ENCODE measurements at places on chromosomes 2 and 18. TPM values are rescaled to one million over a fixed set of nuclear protein-coding genes. Genes with fewer than 3 reads are reported as not detected.

Gene SERPINB11
- total RNA-seq, result not detected

Gene POMC
- total RNA-seq, result 2.8 TPM

Gene SRD5A2
- not detected for total RNA-seq

Gene EGR4
- not detected for total RNA-seq

Gene GPR17
- total RNA-seq, result 6.3 TPM

Measured in parietal lobe (tissue), 2 donors.